ENCODE measurements at places on chromosomes 6 and 20.

- H3K27ac ChIP-seq, result no peak overlapping the region
- no peaks in the 10 kb centered on the region for H3K27me3 ChIP-seq
- no peaks in the 10 kb centered on the region for H3K36me3 ChIP-seq
- DNase-seq, result no peak
- peaks cover 28% of the 10 kb centered on the region for H3K4me1 ChIP-seq
Observed at GRCh38 chr6:46381057-46381456, 110.2 kb downstream of the RCAN2 start.

DNA sequence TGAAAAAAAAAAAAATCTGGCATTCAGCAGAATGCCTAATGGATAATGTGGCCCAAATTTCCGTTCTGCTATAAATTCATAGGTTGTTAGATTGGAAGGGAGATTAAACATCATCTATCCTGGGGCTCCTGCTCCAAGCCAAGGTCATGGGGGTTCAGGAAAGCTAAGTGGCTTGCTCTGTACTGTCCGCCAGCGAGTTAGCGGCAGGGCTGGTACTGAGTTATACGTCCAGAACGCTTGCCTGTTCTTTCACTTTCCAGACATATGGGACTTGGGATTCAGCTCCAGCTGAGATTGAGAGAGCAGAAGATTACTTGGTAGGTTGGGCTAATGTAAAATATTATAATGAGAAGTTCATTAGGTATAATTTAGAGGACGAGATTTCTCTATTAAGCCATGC, 858 bp downstream of the RWDD1 start:
- peaks cover 4% of the 10 kb centered on the region for H3K27me3 ChIP-seq
- DNase-seq, result no peak
- H3K4me1 ChIP-seq, result peaks cover 20% of the 10 kb centered on the region
- no peaks in the 10 kb centered on the region for H3K36me3 ChIP-seq
- H3K4me3 ChIP-seq, result peak overlapping the region; percentile 99

DNA sequence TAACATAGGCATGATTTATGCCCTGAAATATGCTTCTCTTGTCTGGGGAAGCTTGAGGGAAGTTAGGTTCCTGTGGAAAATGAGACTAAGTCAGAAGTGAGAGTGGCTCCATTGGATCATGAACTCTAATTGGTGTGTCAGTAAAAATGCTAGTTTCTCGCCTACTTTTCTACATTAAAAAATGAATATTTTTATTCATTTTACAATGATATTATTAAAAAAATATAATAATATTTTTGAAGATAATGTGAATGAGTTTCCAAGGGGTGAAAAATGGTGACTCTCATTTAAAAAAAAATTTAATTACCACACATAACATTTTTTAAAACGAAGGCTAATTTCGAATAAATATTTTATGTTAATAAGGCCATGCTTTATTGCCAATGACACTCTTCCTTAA, 84.2 kb downstream of the HIVEP1 start:
- H3K27me3 ChIP-seq, result no peaks in the 10 kb centered on the region
- H3K4me3 ChIP-seq, result no peak overlapping the region
- no peak overlapping the region for H3K27ac ChIP-seq
- H3K4me1 ChIP-seq, result peaks cover 16% of the 10 kb centered on the region
- no peak for DNase-seq
- H3K36me3 ChIP-seq, result peaks cover 22% of the 10 kb centered on the region

DNA sequence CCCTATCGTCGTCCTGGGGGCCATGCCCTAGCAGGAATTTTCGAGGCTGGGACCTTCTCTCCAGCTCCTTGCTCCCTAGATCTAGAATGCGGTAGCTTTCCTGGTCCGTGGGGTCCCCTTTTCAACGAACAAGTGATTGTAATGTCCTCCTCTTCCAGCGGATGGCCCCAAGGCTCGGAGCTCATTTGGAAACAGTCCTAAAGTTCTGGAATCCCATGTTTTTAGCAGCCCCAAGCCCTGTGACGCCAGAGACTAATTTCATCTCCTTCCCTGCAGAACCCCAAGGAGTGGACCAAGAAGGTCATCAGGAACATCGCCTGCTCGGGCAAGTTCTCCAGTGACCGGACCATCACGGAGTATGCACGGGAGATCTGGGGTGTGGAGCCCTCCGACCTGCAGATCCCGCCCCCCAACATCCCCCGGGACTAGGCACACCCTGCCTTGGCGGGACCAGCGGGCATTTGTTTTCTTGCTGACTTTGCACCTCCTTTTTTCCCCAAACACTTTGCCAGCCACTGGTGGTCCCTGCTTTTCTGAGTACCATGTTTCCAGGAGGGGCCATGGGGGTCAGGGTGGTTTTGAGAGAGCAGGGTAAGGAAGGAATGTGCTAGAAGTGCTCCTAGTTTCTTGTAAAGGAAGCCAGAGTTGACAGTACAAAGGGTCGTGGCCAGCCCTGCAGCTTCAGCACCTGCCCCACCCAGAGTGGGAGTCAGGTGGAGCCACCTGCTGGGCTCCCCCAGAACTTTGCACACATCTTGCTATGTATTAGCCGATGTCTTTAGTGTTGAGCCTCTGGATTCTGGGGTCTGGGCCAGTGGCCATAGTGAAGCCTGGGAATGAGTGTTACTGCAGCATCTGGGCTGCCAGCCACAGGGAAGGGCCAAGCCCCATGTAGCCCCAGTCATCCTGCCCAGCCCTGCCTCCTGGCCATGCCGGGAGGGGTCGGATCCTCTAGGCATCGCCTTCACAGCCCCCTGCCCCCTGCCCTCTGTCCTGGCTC, 48.5 kb downstream of the PYGB start:
- H3K27ac ChIP-seq, result peak overlapping the region; percentile 84
- no peaks in the 10 kb centered on the region for H3K27me3 ChIP-seq
- no peak for DNase-seq

DNA sequence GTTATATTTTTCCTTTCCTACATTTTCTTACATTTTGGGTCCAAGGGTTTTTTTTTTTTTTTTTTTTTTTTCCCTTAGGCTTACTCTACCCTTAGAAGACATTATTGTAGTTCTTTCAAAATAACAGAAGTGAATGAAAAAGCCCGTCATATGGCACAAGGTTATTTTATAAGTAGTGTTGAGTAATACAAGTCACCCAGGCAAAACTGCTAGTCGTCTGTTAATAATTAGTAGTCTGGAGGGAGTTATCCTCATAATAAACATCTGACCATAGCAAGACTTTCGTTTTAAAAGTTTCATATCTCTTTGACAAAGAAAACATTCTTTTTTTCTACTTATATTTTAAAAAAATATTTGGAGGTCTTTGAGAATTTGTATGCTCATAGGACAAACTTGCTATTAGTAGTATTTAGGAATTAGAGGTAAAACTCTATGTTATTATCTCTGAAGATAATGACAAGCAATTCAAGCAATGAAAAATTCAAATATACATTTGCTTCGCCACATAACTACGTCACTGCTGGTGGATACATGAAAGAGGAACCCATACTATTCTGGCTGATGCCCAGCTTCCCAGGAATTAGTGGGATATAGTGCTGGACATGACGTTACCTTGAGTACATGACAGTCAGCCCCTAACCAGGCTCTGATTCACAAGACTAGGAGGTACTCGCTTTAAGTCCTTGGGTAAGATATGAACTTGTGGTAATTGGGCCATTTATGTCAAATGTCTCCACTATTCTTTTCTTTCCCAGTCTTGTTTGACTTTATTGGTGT, 532.8 kb downstream of the GRIK2 start:
- H3K4me1 ChIP-seq, result no peaks in the 10 kb centered on the region
- H3K27ac ChIP-seq, result no peak overlapping the region
- DNase-seq, result no peak
- H3K27me3 ChIP-seq, result no peaks in the 10 kb centered on the region

GRCh38 chr6:138287144-138287955, 69.1 kb upstream of the PBOV1 start:
- H3K4me1 ChIP-seq, result peaks cover 5% of the 10 kb centered on the region
- no peak overlapping the region for H3K27ac ChIP-seq
- DNase-seq, result no peak
- no peaks in the 10 kb centered on the region for H3K36me3 ChIP-seq

Measured in type B pancreatic cell (in vitro differentiated cells).